Calu3 (cell line): ENCODE measurements at places on chromosomes 11 and 22. TPM values are rescaled to one million over a fixed set of nuclear protein-coding genes. Genes with fewer than 3 reads are reported as not detected.
A peak's percentile ranks its signal among the peaks of the same experiment; 100 is the strongest.

DNA sequence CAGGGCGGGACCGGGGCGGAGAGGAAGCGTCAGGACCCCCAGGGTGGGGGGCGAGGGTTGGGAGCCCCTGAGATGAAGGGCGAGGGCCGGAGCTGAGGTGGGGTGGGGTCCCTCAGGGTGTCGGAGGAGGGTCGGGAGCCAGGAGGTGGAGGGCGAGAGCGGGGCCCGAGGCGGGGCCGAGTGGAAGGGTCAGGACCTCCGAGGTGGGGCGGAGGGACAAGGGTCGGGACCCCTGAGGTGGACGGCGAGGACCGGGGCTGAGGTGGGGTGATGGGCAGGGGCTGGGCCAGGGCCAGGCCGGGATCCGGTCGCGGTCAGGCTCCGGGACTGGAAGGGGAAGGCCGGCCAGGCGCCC, 409 bp downstream of the SMC1B start:
- no peak for DNase-seq

- DNase-seq, result peak; percentile 32
Observed at GRCh38 chr22:26922806-26923205, 265.4 kb downstream of the MIAT start.

GRCh38 chr22:47206666-47207218, 444.3 kb downstream of the TBC1D22A start:
- DNase-seq, result no peak

OOSP4B gene
- total RNA-seq, result not detected in 2 replicates

MYBPC3 gene
- total RNA-seq, result not detected in 2 replicates

GAL3ST3 gene
- total RNA-seq, result not detected in 2 replicates
